EL (cell line): ENCODE measurements at places on chromosomes 11 and 22.

DNA sequence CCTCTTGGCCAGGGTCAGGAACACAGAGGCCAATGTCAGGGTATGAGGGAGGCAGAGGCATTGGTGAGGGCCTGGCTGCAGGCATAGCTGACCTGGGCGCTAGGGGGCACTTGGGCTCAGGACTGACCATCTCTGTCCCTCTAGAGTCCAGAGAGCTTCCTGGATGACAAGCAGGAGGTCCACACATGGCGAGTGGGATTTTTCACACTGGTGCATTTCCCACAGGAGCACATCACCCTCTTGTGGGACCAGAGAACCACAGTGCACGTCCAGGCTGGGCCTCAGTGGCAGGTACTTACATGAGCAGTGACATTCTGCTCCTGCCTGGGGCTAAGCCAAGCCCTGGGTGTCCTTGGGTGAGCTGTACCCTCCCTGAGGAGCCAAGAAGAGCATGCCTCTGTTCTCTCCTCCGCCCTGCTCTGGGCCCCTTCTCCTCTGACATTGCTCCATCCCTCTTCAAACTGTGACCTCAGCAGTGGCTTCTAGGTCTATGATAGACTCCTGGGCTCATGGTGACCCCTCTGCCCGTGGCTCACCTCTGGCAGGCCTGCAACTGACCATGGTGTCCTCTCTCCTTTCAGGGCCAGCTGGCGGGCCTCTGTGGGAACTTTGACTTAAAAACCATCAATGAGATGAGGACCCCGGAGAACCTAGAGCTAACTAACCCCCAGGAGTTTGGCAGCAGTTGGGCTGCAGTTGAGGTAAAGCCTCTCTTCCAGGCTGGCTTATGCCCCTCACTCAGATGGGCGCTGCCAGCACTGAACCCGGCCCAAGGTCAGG is 46.6 kb downstream of the OTOG start:
- DNase-seq: no peak

GRCh38 chr11:78954261-78954660 is 379.6 kb upstream of the NARS2 start:
- DNase-seq: no peak

DNA sequence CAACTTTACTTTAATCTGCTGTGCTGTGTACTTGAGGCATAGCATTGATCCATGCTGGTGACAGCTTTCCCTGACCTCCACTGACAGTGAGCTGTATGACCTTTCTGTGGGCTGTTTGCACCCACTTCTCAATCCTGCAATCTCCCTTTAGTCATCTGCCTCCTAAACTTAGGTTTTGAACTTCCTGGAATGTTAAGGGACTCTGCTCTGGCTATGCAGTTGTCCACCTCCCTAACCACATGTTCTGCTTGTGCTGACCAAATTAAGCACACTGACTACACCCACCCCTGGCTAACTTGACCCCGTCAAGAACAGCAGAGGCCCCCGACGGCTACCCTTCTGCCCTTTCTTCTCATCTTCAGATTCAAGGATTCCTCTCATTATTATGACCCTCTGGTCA is 89.1 kb upstream of the NTM start:
- DNase-seq: no peak

- DNase-seq: no peak
Measured at GRCh38 chr22:23804781-23805291, 18.1 kb downstream of the SMARCB1 start.
